Kasumi-1 (cell line): ENCODE measurements at places on chromosomes 3 and 15.

DNA sequence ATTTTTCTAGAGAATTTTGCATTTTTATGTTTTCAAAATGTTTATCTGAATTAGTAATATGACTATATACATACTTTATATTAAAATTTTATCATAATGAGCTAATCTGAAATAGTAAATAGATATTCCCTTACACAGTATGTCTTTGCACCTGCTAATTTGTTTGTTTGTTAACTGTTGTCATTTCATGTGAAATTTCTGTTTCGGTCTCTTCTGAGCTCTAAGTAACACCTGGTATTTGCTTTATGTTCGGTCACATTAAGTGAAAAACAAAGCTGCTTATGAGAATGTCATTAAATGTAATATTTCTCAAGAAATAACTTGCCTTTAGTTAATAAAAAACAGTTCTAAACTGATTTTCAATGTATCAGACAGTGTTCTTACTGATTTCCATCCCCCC lies 61.1 kb downstream of the FNDC3B start:
- no peak for DNase-seq

DNA sequence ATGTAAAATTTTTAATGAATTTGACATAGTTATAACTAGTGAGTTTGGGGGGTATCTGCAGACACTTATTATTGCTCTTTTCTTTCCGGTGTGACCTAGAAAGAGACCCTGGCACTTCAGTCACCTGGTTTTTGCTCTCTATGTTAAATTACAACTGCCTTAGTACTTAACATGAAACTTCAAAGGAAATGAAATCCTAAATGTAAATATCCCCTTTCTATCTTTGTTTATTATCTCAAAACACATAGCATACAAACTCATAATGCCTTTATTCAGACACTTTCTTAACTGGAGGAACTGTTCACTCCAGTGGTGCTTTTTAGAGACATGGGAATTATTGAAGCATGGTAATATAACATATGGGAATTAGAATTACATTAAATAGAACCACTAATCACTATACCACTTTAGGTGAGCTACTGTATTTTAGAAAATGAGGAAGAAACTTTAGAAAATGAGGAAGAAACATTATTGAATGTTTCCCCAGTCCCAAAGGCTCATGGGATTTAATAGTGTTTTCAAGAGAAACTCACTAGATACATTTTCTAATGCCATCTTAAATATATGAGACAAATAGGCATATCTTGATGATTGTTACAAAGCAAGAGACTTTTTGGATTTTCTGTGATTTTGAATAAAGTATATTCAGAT lies 119.5 kb upstream of the MLF1 start:
- DNase-seq = peak; percentile 58

DNA sequence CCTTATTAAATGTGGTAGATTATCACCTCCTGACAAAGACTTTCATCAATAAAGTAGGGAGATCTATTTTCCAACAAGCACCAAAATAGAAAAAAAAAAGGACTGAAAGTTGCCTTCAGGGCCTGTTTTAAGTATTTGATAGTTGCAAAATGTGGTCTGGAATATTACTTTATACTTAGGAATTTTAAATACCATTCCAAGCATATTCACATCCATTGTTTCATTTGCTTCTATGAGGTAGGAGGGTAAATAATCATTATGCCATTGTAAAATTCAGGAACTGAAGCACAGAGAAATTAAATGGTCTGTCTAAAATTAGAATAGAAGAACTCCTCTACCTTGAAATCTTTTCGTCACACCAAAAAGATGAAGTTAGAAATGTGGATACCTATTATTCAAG lies 110.0 kb downstream of the TMCC1 start:
- DNase-seq = no peak

DNA sequence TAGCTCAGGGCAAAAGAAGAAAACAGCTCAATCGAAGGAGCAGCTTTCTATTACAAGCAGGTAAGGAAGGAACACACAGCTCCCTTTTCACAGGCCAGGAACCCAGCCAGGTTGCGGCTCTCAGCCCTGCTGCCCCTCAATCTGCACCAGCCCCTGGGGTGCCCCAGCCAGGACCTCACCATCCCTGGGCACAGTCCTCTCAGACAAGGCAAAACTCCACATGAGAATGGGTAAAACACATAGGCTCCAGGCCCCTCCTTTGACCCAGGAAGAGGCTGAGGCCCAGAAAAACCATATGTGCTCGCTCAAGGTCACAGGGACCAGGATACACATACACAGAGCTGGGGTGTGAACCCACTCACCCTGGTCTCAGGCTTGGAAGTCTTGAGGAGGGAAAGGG lies 178.7 kb upstream of the TLE3 start:
- DNase-seq = no peak

GRCh38 chr15:41904541-41905005 lies 10.7 kb upstream of the SPTBN5 start:
- peak; percentile 55 for DNase-seq

- DNase-seq = no peak
Observed at GRCh38 chr3:15997274-15997943, 177.1 kb upstream of the GALNT15 start.

DNA sequence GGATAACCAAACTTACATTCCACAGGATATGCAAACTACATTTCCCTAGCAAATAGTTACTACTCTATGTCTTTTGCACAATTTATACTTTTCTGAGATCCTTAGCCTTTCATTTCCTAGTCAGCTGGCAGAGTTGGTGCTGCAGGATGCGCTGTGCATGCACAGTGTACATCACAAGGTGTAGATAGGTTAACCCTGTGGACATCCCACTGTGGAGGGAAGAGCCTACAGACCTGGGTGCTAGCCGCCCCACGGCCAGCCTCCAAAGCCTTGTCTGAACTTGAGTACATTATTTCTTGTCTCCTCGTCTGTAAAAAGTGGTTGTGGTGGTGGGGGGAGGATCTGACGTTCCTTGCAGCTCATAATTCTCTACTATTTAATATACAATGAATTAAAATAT lies 3.5 kb downstream of the TNFSF10 start:
- no peak for DNase-seq

DNA sequence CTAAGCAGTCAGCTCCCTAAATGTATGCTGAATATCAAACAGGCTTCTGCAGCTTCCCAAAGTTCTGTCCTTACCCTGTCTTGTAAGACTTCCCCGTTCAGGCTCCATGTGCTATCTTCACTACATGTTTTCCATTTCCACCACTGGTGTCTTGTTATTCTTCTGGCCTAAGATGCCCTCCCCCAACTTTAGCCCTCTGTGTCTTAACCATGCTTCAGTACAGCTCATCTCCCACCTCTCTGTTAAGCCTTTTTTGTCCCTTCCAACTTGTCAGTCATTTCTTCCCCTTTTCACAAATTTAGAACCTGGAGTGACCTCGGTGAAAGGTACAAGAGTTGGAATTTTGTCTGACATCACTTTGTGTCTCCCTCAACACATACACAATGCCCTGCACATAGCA lies 151.7 kb upstream of the TBL1XR1 start:
- no peak for DNase-seq

DNA sequence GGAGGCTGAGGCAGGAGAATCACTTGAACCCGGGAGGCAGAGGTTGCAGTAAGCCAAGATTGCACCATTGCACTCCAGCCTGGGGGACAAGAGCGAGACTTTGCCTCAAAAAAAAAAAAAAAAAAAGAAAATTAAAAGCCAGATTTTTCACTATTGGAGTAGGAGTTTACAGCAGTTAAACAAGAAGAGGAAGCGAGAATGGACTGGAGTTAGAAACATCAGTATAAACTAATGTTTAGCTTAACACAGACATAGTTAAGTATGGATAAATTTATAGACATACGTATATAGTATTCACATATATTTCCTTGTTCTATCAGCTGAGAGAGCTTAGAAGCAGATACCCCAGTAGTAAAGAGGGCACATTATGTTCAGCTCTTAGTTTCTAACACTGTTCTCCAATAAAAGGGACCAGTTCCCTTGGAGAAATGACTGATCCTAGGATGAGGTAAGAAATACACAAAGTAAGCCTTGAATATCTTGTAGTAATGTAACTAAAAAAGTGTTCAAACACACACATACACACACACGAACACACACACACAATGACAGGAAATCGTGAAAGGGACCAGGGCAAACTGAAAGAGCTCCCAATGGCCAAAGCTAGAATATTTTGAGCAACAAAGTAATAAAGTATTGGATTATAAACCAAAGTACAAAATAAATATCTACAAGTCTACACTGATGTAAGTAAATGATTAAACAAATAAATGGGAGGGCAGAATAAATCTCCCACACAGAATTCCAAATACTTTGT lies 25.1 kb downstream of the PIK3CB start:
- DNase-seq = peak; percentile 15

- DNase-seq = no peak
Observed at GRCh38 chr3:146818866-146819265, 213.7 kb upstream of the PLSCR5 start.

DNA sequence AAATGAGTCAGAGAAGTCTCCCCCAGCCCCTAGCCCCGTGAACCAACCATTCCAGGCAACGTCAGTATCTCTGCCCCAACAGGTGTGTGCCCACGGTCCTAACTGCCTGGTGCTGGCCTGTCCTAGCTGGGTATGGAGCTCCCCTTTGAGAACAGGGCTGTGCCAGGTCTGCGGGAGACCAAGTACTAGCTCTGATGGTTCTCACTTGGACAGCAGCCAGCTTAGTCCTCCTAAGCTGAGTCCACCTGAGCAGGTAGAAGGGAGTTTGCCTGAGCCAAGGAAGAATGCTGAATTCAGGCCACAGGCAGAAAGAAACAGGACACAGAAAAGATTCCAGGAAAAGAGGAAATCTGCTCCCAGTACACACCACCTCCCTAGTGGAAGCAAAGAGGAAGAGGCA lies 33.1 kb upstream of the PARL start:
- no peak for DNase-seq

GRCh38 chr15:60779718-60780503 lies 301.0 kb upstream of the ICE2 start:
- no peak for DNase-seq

GRCh38 chr3:101117980-101118379 lies 124.8 kb upstream of the ABI3BP start:
- no peak for DNase-seq

- peak; percentile 50 for DNase-seq
Observed at GRCh38 chr15:66369773-66370651, 13.5 kb upstream of the TIPIN start.

DNA sequence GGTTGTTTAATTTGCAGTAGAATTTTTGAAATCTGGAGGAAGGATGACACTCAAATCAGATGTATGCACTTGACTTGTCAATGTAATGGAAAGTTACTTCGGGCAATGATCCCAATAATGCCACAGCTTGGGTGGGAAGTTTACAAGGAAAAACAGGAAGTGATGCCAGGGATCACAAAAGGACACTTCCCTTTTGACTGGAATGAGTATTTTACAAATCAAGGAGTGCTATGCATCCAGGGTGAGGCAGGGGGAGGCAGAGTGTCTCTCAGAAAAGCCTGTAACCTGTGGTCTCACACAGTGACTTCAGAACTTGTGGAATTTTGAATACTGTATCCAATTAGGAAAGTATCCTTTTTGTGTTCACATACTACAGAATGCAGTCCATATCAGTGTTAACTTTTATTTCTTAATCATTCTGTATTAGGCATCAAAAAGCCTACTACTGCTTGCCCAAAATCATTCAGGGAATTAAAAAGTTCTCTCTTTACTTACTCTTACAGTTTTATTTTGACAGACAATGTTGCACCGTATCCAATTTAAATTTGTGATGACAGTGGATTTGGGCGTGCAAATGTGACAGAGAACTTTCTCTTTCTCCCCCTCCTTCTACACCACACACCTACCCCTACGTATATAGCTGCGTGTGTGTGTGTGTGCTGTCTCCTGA lies 445.1 kb downstream of the MECOM start:
- DNase-seq = no peak

GRCh38 chr3:139318431-139318816 lies 25.4 kb upstream of the MRPS22 start:
- no peak for DNase-seq

DNA sequence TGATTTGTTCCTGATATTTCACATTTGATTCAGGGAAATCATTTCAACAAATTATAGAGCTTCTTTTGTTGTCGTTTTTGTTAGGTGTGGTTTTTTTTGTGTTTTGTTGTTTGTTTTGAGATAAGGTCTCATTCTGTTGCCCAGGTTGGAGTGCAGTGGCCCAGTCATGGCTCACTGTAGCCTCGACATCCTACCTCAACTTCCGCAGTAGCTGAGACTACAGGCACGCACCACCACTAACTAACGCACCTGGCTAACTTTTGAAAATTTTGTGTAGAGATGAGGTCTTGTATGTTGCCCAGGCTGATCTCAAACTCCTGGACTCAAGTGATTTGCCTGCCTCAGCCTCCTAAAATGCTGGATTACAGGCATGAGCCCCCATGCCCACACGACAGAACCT lies 177.0 kb downstream of the AKAP13 start:
- DNase-seq = no peak

DNA sequence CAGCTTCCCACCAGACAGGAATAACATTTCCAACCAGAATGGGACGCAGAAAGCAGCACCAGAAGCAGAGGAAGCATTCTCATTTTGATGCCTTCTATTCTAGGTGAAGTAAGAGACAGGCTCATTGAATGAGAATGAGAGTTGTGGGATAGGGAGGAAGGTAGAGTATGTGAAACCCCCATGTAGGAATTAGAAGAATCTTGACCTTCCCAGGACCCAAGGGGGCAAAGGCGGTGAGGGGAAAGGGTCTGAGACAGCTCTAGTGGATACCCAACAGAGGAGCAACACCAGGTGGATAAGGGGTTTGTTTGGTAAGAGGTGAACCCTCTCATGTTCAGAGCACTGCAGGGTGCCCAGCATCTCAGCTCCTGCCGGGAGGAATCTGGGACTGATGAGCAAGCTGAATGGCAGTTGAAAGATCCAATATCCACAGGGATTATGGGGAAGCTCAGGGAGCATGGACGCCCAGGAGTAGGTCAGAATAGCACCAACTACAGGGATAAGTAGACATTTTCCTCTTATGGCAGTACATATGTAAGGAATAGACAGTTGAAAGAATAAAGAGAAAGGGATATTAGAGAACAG lies 77.0 kb downstream of the PLCL2 start:
- DNase-seq = no peak

DNA sequence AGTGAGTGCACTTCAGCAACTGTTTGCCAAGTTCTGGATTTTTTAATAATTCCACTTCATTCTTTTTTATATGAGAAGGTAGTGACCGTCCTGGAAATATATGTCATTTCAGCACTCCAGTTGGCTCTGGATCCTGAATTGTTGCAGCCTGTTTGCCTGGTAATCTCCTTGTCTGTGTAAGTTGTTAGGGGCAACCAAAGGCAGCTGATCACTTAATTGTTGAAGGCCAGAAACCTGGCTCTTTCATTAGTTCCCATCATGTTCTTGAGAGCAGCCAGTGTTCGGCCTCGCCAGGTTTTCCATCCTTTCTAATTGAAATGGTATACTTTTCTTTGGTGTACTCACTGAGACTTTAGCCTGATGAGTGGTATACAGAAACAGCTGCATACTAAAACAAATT lies 168.6 kb downstream of the SOX2 start:
- no peak for DNase-seq
